Activated CD8-positive, alpha-beta memory T cell treated with anti-CD3 and anti-CD28 coated beads for 1 hour (primary cell): ENCODE measurements at places on chromosomes 11 and 22.

GRCh38 chr11:10844356-10844755, 13.5 kb downstream of the ZBED5 start:
- no peak for DNase-seq

- no peak for DNase-seq
Measured at GRCh38 chr11:72006309-72007088, 7.8 kb downstream of the IL18BP start.

DNA sequence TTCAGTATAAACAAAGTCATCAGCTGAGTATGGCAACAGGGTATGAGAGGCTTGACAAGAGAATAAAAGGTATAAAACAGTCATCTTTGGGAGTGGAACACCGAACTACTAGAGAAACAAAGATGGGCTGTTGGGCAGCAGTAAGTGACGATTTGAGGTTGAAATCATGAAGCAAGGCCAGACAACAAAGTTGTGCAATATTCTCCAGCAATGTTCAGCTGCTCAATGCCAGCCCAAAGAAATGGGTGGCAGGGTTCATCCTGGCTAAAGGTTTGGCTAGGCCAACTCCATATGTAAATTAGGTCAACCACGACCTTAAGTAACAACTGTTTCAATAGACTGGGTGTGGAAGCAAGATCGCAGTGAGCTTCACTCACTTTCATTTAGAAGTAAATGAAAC, 6.2 kb downstream of the APIP start:
- DNase-seq, result no peak

- peak; percentile 56 for DNase-seq
Measured at GRCh38 chr22:39622881-39623367, 52.4 kb downstream of the CACNA1I start.
